ENCODE measurements at places on chromosomes 13 and 19. TPM values are rescaled to one million over a fixed set of nuclear protein-coding genes. Genes with fewer than 3 reads are reported as not detected.

The RNF113B gene
- total RNA-seq = 1.5 TPM

The PCCA gene
- 39.5 TPM for total RNA-seq

The TJP3 gene
- 0.32 TPM for total RNA-seq

The PSG7 gene
- total RNA-seq = 0.73 TPM

The IFNL1 gene
- total RNA-seq = not detected

The CASP14 gene
- 0.38 TPM for total RNA-seq

The ZNF560 gene
- total RNA-seq = 0.09 TPM

The TGFBR3L gene
- 0.21 TPM for total RNA-seq

The ZNF382 gene
- 34.5 TPM for total RNA-seq

The TMEM38A gene
- total RNA-seq = 7.4 TPM

The KISS1R gene
- total RNA-seq = not detected

The KCTD4 gene
- 0.46 TPM for total RNA-seq

The ZBTB32 gene
- total RNA-seq = 1.1 TPM

The ACP7 gene
- 0.22 TPM for total RNA-seq

The ZNF649 gene
- total RNA-seq = 21.5 TPM

The VSTM1 gene
- not detected for total RNA-seq

The ATP11A gene
- 20.0 TPM for total RNA-seq

The HCN2 gene
- 5.2 TPM for total RNA-seq

The PKN1 gene
- 55.3 TPM for total RNA-seq

The TYROBP gene
- total RNA-seq = not detected

The MUC16 gene
- under 0.01 TPM for total RNA-seq

The FCAR gene
- 0.34 TPM for total RNA-seq

The PGLYRP2 gene
- 0.59 TPM for total RNA-seq

The TMTC4 gene
- 40.5 TPM for total RNA-seq

The CD177 gene
- total RNA-seq = not detected

The PLIN4 gene
- 1.1 TPM for total RNA-seq

The ZBTB45 gene
- 12.3 TPM for total RNA-seq

The SPHK2 gene
- 14.0 TPM for total RNA-seq

The EMC10 gene
- 69.5 TPM for total RNA-seq

The PIP5K1C gene
- 18.8 TPM for total RNA-seq

The ZFR2 gene
- total RNA-seq = 7.4 TPM

The IZUMO2 gene
- not detected for total RNA-seq

The IGFL3 gene
- total RNA-seq = not detected

The ZNF829 gene
- total RNA-seq = 0.68 TPM

The GNA15 gene
- not detected for total RNA-seq

The IGFL1 gene
- not detected for total RNA-seq

The GJB6 gene
- total RNA-seq = not detected

The NMRK2 gene
- total RNA-seq = not detected

The PLPP2 gene
- 1.0 TPM for total RNA-seq

The LILRA5 gene
- total RNA-seq = 0.28 TPM

The SHC2 gene
- total RNA-seq = 39.3 TPM

The PGLYRP1 gene
- total RNA-seq = 0.95 TPM

The SIX5 gene
- 2.7 TPM for total RNA-seq

The SPIB gene
- not detected for total RNA-seq

The UBE2L5 gene
- total RNA-seq = 0.21 TPM

The PALM3 gene
- total RNA-seq = 1.8 TPM
